ENCODE measurements at places on chromosomes 6 and 20.

DNA sequence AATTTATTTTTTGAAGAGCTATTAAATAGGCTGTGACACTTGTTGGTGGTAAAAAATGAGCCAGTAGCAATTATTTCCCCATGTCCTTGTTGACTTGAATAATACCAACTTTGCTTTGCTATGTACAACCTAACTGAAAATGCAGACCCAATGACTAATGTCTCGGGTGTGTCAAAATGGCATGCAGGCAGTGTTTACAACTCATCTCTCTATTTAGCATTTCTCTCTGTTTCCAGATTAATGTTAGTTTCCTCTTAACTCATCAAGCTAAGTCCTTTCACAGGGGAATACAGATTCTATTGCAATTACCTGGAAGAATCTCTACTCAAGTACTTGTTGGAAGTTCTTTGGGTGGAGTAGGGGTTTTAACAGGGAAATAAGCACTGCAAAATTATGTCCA lies 504.4 kb downstream of the BCKDHB start:
- DNase-seq: no peak

DNA sequence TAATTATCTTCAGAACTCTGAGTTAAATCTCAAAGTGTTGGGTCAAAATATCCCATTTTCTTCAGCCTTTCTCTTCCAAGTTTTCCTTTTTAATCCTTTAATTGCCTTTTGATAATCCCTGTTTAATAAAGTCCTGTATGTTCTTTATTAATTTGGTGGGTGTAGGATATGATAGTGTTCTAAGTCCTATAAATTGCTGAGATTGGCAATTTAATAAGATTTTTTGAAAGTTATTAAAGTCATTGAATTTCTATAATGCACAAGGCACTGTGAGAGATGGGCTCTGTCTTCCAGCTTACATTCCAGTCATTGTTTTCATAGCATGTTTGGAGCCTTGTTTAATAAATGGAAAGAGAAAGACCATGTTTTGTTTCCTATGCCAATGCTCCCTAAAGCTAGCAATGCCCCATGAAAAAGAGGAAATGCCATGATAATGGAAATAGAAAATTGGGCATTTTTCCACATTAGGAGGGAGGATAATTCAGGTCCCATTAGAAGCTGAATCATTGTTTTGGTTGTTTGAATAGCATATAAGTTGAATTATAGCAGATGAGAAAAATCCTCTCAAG lies 404.8 kb downstream of the CD109 start:
- no peak for DNase-seq

DNA sequence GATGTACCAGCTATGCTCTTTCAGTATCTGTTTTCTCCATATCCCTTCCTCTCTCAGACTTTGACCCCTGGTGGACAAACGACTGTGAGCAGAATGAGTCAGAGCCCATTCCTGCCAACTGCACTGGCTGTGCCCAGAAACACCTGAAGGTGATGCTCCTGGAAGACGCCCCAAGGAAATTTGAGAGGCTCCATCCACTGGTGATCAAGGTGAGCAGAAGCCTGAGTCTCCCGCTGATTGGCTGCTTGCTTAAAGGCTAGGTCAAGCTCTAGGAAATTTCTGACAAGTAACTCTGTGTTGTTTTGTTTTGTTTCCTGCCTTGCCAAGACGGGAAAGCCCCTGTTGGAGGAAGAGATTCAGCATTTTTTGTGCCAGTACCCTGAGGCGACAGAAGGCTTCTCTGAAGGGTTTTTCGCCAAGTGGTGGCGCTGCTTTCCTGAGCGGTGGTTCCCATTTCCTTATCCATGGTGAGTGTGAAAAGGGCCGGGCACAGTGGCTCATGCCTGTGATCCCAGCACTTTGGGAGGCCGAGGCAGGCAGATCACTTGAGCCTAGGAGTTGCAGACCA lies 28.6 kb downstream of the C6orf89 start:
- DNase-seq: no peak

- DNase-seq: no peak
Observed at GRCh38 chr6:113317891-113318574, 539.1 kb upstream of the MARCKS start.

- no peak for DNase-seq
Observed at GRCh38 chr20:44941120-44941691, 19.0 kb downstream of the TOMM34 start.

DNA sequence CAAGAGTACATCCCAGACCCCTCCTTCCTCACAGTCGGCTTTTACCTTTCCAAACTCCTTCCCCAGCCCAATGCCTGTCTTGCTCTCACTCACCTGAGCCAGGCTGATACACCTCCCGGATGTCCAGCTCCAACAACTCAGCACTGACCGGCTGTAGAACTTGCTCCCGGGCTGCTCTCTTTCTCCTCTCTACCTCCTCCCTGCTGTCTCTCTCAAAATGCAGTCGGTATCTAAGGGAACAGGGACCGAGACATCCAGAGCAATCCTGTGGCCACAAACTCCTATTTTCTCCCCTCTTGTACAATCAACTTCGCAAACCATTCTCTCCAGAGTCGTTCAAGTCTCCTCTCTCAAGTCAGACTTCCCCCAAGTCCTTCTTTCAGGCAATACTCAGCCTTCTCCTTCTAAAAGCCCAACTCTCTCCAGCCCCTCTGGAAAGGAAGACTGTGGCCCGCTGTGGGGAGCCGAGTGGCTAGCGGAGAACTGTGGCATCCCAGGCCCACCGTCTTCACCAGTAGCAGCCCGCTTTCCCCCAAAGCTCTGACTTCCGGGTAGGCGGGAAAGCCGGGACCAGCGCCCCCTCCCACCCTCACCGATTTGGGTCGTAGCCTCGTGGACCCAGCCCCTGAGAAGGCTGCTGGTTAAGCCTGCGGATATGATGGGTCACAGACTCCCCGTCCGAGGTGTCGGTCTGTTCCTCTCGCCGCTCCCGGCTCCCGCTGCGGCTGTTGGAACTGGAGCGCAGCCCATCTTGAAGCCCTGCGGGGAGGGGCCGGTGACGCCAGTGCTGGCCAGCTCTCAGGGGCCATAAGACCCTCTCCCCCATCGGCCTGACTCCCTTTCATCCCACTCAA lies 1.1 kb downstream of the GNL1 start:
- peak; percentile 35 for DNase-seq

DNA sequence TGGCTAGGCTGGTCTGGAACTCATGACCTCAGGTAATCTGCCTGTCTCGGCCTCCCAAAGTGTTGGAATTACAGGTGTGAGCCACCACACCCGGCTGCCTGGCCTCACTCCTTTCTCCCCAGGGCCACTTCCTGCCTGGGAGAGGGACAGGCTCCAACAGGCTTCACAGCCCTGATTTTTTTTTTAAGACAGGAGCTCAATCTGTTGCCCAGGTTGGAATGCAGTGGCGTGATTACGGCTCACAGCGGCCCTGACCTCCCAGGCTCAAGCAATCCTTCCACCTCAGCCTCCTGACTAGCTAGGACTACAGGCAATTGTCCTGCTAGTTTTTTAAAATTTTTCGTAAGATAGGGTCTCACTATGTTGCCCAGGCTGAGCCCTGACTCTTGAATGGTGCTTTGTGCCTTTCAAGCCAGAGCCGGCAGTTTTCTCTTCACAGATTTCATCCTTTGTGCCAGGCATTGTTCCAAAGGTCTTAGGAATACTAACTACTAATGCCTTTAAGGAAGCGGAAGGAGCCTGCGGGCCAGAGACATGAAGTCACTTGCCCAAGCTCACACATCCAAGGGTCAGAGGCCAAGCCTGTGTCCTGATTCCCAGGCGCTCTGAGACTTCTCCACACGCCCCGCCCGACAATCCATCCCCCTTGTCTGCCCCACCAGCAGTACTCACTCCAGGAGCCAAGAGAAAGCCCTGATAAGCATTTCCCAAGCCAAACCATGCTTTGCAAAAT lies 19.2 kb downstream of the CAPN11 start:
- no peak for DNase-seq

DNA sequence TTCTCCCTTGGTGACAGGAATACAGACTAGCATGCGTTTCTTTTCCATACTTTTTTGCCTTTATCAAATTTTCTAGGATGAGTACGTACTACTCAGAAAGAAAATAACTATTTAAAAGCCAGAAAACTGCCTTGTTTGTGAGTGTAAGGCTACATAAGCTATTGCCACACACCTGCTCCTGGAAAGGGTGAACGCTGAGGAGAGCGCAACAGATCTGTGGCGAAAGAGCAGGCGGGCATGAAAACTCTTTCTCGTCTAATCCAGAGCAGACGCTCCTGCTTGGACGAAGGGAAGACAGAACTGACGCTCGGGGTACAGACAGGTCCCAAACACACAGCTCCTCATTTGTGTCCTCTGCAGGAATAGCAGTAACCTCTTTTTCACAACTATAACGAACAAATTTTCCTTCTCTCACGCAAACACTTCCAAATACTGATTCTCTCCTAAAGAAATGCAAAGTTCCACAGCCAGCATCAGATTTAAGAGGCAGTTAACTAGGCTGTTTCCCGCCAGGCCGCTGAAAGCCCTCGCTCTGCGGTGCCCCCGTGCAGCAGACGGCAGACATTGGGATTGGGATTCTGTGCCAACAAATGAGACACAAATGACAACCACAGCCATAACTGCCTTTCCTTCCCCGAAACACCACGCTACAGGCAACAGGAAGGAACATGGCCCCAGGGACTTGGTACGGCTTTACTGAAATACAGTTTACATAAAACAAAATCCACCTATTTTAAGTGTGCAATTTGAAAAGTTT lies 20.0 kb downstream of the TAF4 start:
- no peak for DNase-seq

DNA sequence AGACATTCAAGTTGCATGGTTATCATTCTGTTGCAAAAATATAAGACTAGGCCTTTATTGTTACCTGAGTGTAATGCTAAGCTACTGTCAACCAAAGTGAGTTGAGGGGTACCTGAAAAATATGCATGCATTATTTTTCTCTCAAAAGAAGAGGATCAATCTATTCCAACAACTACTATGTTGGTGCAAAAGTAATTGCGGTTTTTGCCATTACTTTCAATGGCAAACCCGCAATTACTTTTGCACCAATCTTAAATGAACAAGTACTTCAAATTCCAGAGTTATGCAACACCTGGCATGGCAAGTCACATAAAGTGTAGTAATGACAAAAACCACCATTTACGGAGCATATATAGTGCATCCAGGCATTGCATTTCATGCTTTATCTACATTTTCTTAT lies 307.0 kb upstream of the NOX3 start:
- DNase-seq: no peak

GRCh38 chr6:16555550-16555949 lies 205.7 kb downstream of the ATXN1 start:
- no peak for DNase-seq

GRCh38 chr6:46000905-46001304 lies 14.8 kb downstream of the CLIC5 start:
- DNase-seq: no peak

- DNase-seq: no peak
Observed at GRCh38 chr6:28357036-28357435, 7.3 kb downstream of the ZKSCAN3 start.

DNA sequence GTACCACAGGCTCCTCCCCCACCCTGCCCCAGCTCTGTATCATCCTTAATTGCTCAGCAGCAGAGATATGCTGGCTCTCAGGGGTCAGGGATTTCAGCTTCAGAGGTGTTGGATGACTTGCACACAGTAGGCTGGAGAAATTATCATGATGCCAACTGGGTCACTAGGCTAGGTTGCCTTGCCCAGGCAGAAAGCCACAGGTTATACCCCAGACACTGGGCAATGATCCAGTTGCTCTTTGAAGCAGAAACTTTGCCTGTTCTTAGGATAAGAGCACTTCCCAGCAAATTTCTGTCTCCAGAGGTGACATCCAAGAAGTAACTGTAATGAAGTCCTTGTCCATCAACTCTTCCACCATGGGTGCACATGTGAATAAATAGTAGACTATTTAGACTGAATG lies 38.3 kb upstream of the SCML4 start:
- DNase-seq: no peak
